ENCODE measurements at places on chromosomes 3 and 15.

GRCh38 chr3:195269375-195270078, 1.4 kb downstream of the XXYLT1 start:
- no peak for DNase-seq

- no peak for DNase-seq
Observed at GRCh38 chr15:50107157-50107556, 11.9 kb downstream of the ATP8B4 start.

- no peak for DNase-seq
Observed at GRCh38 chr3:189964623-189965332, 155.9 kb downstream of the P3H2 start.

DNA sequence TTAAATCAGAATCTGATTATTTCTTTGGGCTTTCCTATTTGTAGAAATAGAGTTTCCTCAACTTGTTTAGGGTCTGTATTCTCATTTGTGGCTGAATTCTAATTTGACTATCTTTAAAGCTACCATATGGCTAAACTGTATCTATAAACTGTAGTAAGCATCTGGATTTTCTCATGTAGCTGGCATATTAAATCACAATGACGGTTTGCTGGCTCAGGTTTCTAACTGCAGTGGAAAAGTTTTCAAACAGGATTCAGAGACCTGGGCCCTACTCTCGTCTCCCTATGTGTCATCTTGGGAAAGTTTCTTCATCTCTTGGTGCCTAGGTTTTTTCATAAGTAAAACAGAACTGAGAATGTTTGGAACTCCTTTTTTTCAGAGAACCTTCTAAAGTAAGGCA, 68.3 kb downstream of the GALK2 start:
- DNase-seq: no peak

DNA sequence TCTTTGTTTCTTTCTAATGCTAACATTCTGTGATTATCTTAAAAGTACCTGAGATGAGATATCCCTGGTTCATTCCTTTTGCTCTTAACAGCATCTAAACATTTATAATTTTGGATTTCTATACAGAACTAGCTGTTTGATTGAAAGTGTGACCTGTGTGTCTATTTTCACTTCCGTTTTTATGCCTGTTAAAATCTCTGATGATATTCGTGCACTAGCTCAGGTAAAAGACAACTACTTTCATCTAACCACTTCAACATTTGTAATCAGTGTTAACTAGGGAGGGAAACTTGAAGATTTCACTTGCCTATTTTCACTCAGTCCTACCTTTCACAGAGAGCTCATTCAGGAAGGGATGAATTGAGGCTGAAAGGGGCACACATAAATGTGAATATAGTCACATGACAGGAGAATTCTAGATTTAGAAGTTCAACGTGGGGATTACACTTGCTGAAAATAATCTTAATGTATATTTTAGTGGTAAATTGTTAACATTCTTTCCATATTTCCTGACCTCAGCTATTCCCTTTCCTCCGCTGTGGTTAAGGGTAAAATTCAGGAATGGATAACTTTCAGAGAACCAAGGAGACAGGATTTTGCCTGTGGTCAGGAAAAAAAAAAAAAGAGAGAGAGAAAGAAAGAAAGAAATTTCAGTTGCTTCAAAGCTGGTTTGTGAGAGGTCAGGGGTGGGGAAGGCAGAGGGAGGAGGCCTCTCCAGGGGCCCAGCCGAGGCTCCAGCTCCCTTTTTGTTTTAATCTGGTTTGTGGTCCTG, 159.8 kb upstream of the TSC22D2 start:
- DNase-seq: no peak

- no peak for DNase-seq
Observed at GRCh38 chr3:137770835-137771399, 6.8 kb downstream of the SOX14 start.

- DNase-seq: no peak
Observed at GRCh38 chr3:169494982-169495381, 168.5 kb downstream of the MECOM start.

- no peak for DNase-seq
Observed at GRCh38 chr15:33492434-33493052, 181.8 kb downstream of the RYR3 start.

- DNase-seq: no peak
Observed at GRCh38 chr3:160150525-160150924, 74.7 kb upstream of the C3orf80 start.

DNA sequence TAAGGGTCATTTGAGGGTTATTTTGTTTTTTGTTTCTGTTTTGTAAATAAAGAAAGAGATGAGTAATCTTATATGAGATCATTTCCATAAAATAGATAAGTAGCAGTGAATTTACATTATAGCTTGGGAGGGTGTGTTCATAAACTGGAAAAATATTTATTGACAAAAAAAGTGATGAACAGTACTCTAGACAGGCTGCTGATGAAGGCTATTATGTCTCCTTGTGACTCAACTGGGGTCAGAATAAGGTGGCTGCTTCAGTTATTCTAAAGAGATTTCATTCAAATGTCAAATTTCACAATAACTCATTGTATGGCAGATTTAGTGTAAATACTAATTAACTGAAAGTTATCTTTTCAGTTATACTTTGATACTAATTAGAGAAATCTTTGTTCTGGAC, 251.1 kb upstream of the CMC1 start:
- no peak for DNase-seq

GRCh38 chr3:120496278-120497002, 45.6 kb upstream of the FSTL1 start:
- no peak for DNase-seq

- no peak for DNase-seq
Observed at GRCh38 chr15:92494806-92495336, 101.2 kb downstream of the ST8SIA2 start.

GRCh38 chr3:10778492-10779292, 37.3 kb upstream of the SLC6A11 start:
- no peak for DNase-seq

GRCh38 chr15:64634027-64634426, 141.4 kb downstream of the RBPMS2 start:
- no peak for DNase-seq

DNA sequence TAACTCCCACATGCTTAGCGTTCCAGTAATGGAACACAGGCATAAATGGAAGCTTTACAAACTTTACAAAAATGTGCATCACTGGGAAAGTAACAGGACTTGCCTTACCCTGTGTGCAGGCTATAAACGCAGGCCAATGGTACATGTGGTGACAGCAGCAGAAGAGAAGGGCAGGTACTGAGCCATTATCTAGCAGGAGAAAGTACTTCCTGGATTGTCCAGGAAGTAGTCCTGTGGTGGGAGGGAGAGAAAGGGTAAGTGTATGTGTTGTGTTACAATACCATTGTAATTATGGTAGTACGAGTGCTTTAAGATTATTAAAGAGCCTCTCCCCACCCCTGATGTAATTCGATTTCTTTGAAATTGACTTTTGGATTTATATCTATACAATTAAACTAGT, 5.3 kb downstream of the ATP1B3 start:
- no peak for DNase-seq

- no peak for DNase-seq
Observed at GRCh38 chr3:47612879-47613278, 34.2 kb upstream of the CSPG5 start.

DNA sequence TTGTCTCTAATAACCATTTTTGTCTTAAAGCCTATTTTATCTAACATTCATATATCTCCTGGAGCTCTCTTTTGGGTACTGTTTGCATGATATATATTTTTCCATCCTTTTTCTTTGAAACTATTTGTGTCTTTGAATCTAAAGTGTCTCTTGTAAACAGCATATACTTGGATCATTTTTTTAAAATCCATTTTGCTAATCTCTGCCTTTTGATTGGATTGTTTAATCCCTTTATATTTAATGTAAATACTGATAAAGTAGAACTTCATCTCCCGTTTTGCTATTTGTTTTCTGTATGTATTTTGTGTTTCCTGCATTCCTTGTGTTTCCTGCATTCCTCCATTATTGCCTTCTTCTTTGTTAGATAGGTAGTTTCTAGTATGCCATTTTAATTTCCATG, 31.4 kb downstream of the ACAA1 start:
- DNase-seq: no peak

DNA sequence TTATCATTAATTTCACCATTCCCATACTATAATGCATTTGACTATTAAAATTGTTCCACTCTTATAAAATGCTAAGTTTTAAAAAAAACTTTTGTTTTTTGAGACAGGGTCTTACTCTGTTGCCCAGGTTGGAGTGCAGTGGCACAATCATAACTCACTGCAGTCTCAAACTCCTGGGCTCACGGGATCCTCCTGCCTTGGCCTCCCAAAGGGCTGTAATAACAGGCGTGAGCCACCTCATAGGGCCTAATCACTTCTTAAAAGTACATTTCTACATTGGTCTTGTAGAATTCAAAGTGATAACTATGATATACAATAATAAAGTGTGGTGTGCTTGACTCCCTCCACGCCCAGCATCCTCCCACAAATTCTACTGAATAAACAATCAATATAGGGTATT, 3.0 kb downstream of the DENND4A start:
- no peak for DNase-seq

DNA sequence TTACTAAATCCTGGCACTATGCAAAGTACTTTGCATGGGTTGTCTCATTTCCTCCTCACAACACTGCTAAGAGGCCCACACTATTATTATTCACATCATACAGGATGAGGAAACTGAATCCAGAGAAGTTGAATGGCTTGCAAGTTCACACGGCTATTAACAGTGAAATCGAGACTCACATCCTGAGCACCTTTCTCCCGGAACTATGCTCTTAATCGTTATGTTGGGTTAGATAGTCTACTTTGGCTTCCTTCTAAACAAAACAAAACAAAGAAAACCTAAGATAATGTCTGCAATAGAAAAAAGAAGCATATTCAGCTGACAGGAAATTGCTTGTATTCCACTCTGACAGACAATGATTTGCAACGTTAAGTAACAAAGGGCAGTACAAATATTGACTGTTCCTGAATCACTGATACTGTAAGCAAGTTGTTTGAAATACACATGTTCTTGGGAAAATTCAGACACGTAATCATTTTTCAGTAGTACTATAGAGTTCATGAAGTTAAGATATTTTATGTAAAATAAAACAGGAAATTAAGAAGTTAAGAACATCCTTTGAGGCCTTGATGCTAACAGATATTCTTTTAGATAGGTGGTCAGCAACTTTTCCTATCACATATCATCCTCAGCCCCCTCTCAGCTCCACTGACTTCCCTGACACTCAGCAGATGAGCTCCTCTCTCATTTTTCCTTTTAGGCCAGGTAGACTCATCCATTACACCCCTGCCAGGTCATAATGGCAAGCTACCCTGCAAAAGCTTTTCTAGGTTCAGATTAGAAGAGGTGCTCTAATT, 40.7 kb downstream of the C2CD4B start:
- no peak for DNase-seq

DNA sequence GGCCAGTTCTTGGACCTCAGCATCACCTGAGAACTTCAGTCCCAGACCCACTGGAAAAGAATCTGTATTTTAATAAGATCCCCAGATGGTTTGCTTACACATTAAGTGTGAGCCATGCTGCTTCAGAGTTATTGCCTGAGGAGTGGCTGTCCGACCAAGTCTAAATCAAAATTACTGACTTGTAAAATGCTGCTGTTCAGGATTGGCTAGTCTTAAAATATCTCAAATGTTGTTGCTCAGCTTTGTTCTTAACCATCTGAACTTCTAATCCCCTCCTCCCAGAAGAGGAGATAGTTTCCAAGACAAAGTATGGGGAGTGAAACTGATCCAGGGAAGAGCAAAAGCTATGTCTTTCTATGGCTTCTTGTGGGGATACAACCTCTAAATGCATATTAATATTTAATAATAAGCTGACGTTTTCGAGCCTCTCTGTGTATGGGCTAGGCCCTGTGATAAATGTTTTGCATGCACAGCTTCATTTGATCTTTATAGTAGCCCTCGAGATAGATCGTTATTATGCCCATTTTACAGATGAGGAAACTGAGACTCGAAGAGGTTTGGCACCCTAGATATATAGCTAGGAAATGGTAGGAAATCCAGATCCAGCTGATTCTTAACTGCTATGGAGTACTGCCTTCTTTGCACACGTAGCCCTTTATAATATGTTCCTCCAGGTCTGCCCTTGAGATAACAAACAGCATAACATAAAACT, 52.2 kb downstream of the DNASE1L3 start:
- DNase-seq: no peak

DNA sequence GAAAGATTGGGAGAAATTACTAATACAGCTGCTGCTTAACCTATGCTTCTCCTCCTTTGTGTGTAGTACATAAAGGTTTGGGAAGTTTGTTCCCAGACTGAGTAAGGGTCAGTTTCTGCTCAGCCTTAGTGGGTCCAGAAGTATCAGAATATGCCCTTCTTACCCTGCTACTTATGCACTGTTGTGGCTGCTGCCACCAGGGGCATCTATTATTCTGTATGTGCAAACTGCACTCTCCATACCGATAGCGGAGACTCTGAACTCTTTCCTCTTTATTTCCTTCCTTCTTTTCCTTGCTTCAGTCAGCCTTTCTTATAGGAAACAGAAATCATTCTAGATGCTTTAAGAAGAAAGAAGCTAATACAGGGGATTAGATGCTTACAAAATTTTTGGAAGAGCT, 4.0 kb downstream of the NEDD4 start:
- no peak for DNase-seq
